Islet precursor cell (in vitro differentiated cells): ENCODE measurements at places on chromosomes 5 and 9.

DNA sequence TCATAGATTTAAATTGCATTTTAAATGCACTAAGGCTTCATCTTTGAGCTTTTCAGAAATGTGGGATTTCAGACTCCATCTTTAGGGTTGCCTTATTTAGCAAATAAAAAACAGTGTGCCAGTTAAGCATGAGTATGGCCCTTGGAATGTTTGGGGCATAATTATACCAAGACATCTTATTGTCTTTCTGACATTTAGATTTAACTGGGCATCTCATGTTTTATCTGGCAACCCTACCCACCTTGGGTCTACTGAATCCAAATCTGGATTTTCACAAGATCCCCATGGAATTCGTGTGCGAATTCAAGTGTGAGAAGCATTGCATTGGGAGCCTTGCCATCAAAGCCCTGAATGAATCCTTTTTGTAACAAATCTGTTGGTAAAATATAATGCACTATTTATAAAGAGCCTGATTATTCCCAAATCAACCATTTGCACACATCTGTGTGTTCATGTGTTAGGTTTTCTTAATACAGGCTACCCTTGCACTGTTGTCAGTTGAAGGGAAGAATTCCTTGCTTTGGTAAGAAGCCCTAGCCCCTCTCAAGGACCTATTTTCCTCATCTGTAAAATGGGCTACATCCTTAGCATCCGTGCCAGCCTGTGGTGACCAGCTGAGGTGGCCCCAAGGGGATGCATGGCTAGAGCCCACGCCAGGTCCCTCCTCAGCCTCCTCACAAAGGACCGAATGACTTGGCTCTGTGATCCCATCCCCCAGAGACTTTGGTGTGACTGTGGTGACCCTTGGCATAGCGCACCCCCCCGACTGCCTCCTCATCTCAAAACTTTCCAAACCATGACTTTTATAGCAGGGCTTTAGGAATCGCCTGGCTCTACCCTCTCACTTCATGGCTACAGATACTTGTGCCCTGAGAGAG is 8.1 kb downstream of the GSN start:
- DNase-seq: no peak

DNA sequence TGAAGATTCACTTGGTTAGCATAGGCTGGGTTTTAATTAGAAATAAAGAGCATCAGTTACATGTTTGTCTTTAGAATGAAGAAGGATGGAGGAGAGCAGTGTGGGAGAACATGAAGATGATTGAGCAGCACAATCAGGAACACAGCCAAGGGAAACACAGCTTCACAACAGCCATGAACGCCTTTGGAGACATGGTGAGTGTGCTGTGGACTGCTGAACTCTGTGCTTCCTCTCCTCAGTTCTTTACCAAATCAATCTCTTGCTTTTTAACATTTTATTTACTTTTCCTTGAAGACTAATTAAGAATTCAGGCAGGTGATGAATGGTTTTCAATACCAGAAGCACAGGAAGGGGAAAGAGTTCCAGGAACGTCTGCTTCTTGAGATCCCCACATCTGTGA is 38.2 kb upstream of the SPATA31E1 start:
- DNase-seq: no peak

DNA sequence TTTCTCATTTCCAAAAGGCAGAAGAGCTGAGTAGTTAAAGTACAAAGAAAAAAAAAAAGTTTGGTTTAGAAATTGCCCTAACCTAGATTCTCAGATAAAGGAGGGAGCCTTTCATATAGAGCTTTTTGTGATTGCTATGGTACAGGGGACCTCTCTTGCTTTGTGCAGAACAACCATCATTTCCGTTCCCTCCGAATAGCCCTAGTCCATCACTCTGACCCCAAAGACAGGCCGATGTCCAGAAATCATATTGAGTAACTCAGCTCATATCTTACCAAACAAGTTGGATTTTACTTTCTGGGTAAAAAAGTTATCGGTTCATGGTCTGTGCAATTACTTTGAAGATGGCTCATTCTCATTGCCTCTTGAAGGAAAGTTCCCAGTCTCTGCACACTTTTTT is 36.7 kb upstream of the COL15A1 start:
- DNase-seq: no peak

GRCh38 chr5:73857446-73857845 is 231.4 kb downstream of the ARHGEF28 start:
- DNase-seq: no peak

DNA sequence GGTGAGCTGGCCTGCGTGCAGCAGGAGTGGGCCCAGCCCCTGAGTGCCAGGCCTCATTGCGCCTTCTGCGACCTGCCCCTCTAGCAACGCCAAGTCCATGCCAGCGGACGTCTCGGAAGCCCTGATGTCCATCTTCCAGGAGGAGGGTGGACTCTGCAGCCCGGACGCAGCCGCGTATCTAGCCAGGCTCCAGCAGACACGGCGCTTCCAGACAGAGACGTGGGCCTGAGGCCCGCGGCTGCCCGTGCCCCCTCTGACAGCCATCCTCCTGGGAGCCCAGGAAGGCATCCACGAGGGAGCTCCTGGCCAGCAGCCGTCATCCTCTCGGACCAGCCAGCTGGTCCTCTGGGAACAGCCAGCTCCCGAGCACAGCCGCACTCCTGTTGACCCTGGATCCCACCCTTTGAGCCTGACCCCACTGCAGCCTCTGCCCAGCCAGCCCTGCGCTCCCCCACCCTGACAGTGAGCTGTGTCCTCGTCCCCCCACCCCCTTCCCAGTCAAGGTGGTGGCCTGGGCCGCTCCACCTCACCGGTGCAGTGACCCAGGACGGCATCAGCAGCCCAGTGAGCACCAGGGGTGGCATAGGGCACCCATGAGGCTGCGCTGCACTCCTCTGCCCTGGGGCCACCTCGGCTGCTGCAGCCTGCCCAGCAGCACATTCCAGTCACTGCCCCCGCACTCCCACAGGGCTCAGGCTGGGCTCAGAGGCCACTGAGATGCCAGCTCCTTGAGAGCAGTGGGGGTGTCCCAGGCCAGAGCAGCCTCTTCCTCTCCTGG is 5.7 kb downstream of the RNF208 start:
- no peak for DNase-seq

DNA sequence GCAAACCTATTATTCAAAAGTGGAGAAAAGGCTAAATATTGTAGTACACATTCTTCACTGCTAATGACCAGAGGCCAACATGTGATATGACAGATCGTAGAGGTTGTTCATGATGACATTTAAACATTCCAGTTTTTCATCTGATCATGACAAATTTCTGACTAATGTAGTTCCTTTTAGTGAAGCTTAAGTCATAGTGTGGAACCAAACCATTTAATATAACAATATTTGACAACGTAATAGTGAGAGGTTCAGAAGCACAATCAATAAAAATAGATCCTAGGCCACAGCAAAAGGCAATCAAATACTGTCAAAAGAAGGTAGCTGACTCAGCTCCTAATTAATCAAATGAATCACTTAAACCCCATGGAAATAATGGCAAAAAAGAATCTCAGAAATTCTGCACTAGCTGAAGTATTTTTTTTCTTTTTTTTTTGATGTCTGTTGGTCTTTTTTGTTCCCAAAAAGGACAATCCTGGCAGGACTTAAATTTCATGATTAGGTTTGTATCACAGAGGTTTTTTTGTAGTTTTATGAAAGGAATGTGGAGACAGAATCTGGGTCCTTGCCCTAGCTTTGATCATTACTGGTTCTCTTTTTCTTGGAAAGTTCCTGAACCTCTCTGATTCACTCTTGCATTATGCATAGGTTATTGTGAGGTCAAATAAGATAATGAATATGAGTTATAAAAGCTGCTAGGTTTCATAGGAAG is 795.0 kb downstream of the DTWD2 start:
- no peak for DNase-seq

DNA sequence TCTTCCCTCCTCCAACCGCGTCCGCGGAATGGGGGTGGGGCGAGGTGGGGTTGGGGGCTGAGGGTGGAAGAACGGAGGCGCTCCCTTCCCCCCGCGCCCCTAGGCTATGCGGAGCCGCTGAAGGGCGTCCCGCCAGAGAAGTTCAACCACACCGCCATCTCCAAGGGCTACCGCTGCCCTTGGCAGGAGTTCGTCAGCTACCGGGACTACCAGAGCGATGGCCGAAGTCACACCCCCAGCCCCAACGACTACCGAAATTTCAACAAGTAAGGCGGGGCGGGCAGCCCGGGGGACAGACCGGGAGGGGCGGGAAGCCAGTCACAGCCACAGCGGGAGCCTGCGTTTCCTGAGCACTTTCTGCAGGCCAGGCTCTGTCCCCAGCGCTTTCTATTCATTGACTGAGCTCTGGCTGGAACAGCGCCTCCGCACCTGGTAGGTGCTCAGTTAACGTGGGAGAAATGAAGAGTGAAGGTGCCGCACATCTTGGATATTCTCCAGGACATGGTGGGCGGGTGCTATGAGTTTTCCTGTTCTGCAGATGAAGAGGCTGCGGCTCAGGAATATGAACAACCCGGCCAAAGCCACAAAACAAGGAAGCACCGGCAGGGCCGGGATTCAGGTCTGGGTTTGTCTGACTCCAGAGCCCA is 11.3 kb downstream of the MYOZ3 start:
- peak; percentile 90 for DNase-seq

DNA sequence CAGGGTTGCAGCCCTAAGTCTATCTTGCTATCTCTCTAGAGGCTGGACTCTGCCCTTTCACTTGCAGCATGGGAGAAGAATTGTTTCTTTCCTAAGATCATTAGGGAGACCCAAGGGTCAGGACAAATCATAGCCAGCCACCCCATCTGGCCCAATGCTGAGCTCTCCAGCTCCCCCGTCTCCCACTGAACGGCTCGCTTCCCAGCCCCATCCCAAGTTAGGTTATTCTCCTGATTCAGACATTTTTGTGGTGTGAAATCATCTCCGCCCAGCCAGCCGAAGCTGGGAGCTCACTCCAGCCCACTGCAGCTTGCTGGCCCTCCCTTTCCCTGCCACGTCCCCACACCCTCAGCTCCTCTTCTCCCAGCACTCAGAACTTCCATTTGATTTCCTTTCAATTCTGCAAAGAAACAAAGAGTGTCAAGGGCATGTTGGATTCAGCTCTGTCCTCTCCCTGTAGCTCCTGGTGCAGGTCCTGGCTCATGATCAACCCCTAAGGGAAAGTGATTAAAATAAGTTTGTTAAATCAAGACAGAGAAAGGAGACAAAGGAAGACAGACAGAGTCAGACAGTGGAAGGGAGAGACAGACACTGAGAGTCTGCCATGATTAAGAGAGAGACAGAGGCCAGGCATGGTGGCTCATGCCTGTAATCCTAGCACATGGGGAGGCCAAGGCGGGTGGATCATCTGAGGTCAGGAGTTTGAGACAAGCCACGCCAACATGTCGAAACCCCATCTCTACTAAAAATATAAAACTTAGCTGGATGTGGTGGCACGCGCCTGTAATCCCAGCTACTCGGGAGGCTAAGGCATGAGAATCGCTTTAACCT is 12.6 kb upstream of the SPARC start:
- DNase-seq: peak; percentile 98

GRCh38 chr9:137241490-137242268 is 592 bp downstream of the TUBB4B start:
- no peak for DNase-seq

- peak; percentile 42 for DNase-seq
These were observed 2.8 kb downstream of the DCANP1 start for GRCh38 chr5:135444360-135444759.

DNA sequence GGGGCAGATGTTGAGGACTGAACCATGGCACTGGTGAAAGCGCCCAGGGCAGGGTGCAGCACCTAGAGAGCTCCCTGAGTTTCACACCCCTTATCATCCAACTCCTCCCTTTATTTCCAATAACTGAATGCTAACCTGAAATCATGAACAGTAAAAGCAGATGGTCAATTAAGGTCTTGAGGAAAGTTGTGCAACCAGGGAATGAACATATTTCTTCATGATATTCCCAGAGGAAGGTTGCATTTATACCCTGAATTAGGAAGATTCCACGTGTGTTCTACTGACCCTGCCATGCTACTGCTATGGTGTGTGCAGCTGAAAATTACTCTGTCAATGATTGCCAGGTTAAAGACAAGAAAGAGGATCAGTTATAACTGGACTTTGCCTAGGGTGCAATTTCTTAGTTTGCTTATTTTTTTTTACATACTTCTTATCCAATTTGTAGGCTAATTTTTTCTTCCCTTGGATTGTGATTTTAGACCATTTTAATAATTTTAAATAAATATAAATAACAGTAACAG is 319.8 kb downstream of the SEMA5A start:
- DNase-seq: no peak

GRCh38 chr5:78190402-78190801 is 104.1 kb downstream of the AP3B1 start:
- no peak for DNase-seq

DNA sequence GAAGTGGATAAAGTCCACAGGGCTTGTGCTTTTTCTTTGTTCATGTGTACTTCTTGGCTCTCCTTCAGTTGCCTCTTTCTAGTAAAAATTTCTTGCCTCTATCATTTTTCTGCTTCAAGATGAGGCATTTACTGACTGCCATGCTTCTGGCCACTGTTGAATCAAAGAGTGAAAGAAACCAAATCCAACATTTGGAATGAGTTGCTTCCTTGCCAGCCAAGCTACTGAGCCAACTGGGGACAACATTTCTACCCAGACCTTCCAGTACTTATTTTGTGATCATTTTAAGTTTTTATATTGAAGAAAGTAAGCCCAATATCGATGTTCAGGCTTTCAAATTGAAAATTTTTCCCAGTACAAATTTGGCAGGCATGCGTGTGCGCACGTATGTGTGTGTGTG is 73.2 kb downstream of the SNCAIP start:
- DNase-seq: no peak

- DNase-seq: peak; percentile 95
These were observed 533 bp downstream of the ARSB start for GRCh38 chr5:78984439-78985115.

DNA sequence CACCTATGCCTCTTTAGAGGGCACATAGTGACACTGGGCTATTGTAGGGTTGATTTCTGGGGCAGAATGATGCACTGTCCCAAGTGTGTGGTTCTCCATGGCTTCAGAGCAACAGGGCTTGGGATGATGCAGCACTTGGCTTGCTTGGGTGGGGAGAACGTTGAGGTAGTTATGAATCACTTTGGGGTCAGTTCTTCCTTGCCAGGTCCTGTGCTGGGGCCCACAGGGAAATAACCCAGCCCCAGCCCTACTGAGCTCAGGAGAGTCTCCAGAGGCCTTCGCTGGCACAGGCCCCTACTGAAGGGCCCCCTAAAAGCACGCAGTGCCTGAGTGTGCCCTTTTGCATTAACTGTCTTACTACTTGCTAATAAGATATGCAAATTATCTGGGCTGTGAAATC is 24.2 kb downstream of the JADE2 start:
- no peak for DNase-seq

DNA sequence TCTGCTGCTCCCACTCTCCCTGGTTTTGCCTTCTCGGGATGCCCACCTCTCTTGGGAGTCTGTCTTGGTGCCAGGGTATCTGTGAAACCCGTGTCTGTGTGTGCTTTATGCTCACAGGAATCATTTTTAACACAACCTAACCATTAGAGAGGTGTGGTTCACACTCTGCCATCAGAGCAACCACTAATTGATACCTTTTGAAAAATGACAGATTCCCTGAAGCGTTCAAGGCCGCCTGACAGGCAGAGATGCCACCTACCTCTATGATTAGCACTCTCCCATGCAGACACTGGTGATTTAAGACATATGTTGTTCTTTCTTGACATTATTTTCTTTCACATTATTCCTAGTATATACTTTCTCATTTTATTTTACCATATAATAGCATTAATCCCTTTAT is 207.3 kb upstream of the SGCD start:
- no peak for DNase-seq
